EL (cell line): ENCODE measurements at places on chromosomes 1 and 21.

- DNase-seq: no peak
Measured at GRCh38 chr21:23247334-23247733, 2249.1 kb downstream of the NCAM2 start.

- no peak for DNase-seq
Measured at GRCh38 chr1:108063703-108064102, 98.7 kb upstream of the VAV3 start.

- peak; percentile 31 for DNase-seq
Measured at GRCh38 chr1:13754510-13755103, 54.6 kb downstream of the PRDM2 start.

GRCh38 chr1:155695072-155695471 is 6.2 kb downstream of the DAP3 start:
- no peak for DNase-seq

DNA sequence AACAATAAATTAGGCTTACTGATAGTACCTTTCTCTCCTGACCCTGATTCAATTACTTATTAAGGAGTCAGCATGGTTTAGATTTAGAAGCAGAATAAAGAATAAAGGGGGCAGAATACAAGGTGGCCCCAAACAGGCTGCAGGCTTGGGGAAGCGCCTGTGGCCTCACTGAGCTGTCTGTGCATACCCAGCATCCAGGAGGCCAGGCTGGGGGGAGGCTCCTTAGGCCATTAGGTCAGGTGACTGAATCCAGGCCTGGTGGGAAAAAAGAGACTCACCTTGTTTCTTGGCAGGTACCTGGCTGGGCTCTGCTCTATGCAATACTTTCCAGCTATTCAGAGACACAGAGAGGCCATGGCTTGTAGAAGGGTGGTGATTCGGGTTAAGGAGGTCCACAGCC is 38.8 kb downstream of the PGBD5 start:
- DNase-seq: no peak

DNA sequence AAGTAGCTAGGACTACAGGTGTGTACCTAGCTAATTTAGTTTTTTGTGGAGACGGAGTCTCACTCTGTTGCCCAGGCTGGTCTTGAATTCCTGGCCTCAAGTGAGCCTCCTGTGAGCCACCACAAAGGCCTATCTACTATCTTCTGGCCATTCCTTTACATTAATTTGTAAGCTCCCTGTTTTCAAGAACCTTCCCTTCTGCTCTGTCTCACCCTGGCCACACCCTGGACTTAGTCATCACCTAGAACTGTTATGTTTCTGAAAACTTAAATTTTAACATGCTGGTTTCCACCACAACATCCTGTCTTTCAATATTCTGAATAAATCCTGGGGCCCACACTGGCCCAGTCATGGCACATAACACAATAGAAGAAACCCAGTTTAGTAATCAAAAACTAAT is 4.9 kb upstream of the B4GALT3 start:
- DNase-seq: peak; percentile 63

- peak; percentile 19 for DNase-seq
Measured at GRCh38 chr1:183205196-183205781, 19.2 kb downstream of the LAMC2 start.

GRCh38 chr1:161506336-161507223 is 1.3 kb downstream of the FCGR2A start:
- peak; percentile 20 for DNase-seq

DNA sequence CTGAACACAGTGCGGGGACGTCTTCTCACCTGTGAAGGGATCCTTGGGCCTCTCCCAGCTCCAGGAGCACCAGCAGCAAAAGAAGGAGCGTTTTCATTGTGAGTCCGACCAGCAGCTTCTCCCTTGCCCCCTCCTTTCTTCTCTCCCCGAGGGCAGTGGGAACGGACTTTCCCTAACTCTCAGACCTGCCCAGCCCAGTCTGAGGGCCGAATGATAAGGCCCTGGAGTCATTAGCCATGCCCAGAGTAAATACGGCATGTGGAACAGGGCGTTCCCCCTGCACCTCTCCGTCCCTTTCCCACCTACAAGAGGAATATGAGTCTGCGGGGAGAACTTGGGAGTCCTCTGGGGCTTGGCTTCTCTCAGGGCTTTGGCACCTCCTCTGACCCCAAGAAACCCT is at the start of gene CTSE:
Gene CTSE, minus strand, starts transcription at position 201 of the 400 bp plus-strand sequence. Its CDS starts 104 bp downstream, at position 97.
- DNase-seq: no peak

- no peak for DNase-seq
Measured at GRCh38 chr1:234226113-234226818, 147.0 kb upstream of the COA6 start.

GRCh38 chr1:236836157-236836556 is 41.1 kb downstream of the MTR start:
- peak; percentile 5 for DNase-seq

DNA sequence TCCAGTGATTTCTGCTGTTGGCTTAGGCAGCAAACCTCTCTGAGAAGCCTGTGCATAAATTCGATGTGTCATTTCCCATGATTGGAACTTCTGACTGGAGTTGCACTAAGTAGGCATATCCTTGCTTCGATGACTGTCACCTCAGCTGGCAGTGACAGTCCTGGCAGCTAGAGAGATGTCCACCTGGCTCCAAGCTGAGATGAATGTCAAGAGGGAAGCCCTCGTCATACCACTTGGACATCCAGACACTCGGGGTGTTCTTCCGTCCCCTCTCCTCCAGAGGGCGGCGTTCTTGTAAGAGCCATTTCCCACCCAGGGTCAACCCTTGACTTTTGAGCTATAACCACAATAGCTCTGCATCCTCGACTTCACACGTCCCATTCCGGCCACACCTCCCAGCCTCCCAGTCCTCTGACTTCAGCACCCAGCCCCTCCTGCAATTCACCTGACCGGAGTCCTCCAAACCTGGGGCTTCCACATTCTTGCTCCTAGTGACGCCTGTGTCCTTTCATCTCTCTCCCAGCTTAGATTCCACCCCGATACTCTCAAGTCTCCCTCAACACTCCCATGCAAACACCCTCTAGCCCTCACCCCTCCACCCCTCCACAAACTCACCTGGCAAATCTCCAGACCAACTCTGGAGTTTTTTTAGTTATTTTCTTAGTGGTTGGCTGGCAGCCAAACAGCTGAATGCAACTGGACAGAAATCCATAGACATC is 17.3 kb downstream of the CA6 start:
- peak; percentile 56 for DNase-seq

DNA sequence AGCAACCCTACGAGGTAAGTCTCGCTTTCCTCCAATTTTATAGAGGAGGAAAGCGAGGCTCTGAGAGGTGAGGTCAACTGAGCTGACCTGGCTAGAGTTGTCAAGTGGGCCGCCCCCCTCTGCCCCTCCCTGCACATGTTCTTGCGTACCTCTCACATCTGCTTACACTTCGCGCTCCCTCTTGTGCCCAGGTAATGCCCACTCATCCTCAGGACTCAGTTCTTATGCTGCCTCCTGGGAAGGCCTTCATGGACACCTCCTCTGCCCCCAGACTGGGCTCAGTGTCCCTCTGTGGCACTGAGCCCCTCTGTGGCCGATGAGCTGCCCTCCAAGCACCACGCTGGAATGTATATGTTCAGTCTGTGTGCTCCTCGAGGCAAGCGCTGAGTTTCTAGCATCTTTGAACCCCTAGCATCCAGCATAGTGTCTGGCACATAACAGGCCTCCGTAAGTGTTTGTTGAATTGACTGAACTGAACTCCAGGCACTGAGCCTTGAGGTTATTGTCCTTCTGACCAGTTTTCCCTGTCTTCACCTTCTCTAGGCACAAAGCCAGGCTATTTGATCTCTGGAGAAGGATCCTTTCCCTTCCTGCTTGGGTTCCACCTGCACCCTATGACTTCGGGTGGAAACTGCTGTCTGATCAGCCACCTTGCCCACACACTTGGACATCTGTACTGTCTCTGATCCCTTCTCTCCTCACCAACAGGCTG is 13.5 kb downstream of the MOV10 start:
- DNase-seq: no peak

- no peak for DNase-seq
Measured at GRCh38 chr21:14482165-14482564, 64.0 kb downstream of the SAMSN1 start.

GRCh38 chr1:34338871-34339270 is 162.2 kb downstream of the C1orf94 start:
- no peak for DNase-seq

DNA sequence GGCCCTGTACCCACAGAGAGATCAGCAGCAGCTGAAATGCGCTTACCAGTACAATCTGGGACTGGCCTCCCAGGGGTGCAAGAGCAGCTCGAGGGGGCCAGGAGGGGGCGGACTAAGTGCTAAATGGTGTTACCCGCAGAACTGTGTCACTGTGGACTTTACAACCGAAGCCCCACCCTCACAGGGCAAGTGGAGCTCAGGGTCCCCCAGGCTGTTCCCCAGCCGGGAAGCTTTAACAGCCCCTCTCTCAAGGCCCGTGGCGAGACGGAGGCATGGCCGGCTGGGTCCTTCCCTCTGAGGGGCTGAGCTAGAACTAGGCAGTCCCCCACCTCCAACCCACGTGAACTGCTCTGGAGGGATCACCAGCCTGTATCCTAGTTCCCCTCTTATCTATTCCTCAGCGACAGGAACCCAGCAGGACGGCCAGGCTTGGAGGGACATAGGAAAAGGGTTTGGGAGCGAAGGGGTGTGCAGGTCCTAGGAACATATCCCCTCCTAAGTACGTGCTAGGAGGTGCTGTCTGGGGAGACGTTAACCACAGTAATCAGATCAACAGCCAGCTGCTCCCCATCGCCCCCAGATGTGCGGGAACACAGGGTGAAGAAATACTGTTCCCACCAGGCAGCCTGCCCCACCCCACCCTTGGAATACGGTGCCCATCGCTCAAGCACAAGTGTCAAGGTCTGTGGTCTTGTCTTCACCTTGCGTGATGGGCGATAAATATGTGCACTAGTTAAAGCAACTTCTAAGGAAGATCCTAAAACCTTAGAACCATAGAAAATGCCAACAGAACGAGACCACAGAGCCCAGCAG is 24.4 kb downstream of the ZBTB17 start:
- DNase-seq: no peak

DNA sequence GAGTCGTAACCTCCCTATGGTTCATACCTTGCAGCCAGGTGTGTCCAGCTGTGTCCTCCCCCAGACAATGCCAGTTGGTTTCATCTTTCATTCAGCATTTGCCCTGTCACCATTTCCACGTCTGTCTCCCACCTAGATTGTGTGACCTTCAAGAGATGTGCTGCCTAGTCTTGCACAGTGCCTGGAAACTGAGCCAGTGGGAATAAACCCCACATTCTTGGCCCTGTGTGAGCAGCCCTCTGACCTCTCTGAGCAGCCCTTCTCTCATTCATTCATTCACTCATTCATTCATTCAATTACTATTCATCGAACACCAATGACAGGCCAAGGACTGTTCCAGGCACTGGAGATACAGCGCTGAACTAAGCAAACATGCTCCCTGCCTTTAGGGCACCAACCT is 115.7 kb downstream of the GRIK3 start:
- no peak for DNase-seq
